Ovary (tissue), 10 donors: ENCODE measurements at places on chromosomes 7 and 10. TPM values are rescaled to one million over a fixed set of nuclear protein-coding genes. Genes with fewer than 3 reads are reported as not detected.

The MOGAT3 gene
- polyA plus RNA-seq, result not detected

The TEX36 gene
- polyA plus RNA-seq, result not detected

The CDK14 gene
- 21.7 TPM for polyA plus RNA-seq

The LRMDA gene
- 20.6 TPM for polyA plus RNA-seq

GRCh38 chr10:7234109-7234508, 176.7 kb downstream of the SFMBT2 start:
- no peak for DNase-seq

DNA sequence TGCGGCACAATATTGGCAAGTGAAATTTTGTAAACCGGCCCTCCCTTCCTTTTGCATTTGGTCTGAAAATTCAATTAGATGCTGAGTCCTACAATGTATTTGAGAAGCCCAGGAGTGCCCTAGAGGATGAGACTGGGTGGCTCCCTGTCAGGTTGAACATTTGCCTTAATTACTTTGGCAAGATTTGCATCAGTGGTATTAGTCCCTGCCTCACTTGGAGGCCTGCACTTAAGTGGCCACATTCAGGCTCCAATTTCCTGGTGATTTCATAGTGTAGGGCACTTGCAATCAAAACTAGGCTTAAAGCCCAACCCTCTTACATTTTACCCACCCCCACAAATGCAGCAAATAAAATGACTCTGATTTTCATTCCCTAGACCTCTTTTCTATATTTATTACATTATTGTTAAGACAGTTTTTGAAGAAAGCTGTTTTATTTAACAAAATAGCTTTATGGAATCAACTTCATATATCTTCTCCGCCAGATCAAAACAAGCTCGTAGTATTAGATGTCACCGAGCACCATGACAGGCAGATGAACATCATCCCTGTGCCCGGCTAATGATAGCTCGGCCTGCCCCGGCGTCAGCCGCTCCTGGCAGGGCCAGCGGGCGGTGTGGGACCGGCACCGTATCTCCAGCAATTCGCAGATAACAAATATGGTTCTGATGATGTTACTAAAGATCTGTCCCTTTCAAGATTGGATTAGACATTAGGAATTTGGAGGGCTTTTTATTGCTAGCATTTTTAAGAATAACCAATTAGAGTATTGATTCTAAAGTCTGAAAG, 73.6 kb downstream of the EGFR start:
- DNase-seq, result no peak

DNA sequence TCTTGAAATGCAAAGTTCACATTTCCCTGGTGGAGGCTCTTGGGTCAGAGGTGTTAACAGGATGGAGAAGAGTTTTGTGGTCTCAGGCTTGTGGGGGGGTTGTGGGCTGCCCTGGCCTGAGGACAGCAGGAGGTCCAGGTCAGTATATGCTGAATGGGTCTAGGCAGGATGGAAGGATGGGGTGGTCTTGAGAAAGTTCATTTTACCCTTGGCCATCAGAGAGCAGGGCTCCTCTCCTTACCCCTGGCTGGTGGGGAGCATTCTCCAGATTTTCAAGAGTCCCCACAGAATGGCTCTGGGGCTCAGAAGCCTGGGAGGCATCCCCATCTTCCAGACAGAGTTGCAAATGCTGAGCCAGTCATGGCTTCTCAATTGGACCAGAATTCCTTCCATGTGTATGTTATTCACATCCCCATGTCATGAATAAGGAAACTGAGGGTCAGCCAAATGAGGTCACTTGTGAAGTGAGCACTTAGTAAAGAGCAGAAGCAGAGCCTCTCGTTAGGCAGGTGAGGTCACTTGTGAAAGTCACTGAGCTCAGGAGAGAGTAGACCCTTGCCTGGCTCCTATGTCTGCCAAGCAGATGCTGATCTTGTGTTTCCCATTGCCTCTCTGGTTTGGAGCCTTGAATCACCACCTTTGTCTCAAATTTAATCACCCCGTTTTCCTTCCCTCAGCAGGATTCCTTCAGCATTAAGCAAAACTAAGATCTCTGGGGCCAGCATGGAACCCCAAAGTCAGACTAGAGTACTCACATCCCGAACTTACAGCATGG, 33.0 kb downstream of the MBL2 start:
- DNase-seq, result no peak

DNA sequence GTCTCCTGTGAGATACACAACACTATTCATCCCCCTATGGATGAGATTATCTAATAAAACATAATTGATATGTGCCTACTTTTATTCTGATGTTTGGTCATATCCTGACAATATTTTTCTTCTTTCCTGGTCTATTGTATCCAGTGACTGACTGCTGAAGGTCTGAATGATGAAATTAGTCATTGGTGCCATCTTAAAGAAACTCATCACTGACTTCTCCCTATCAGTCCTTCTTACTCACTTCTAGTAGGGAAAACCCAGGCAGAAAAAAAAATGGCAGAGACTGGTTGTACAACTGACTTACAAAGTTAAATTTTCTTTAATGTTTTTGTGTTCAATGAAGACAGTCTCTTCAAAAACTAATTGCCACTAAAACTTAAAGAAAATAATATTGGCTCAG, 377.4 kb downstream of the HTR7 start:
- DNase-seq, result no peak
